ENCODE measurements at places on chromosomes 3 and 15.

DNA sequence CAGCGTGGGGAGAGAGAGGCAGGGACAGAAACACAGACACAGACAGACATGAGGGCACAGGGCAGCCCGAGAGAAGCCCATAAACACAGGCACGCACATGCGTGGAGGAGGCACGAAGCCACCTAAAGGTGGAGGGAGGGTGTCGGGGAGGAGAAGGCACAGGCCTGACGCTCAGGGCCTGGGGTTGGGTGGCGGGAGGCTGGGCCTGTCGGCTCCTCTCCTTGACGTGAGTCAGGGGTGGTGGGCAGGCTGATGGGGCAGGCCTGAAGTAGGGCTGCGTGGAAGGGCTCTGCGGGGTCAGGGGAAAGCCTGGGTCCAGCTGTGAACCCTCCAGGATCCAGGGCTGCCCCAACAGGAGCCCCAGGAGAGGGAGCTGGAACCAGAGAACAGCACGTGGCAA lies 74.2 kb downstream of the EPHB3 start:
- DNase-seq, result no peak

GRCh38 chr3:53585049-53585448 lies 90.6 kb downstream of the CACNA1D start:
- DNase-seq, result no peak

- DNase-seq, result no peak
Measured at GRCh38 chr3:169215461-169216352, 447.8 kb downstream of the MECOM start.

- DNase-seq, result no peak
Measured at GRCh38 chr3:44722103-44722401, 7.4 kb upstream of the ZNF501 start.

DNA sequence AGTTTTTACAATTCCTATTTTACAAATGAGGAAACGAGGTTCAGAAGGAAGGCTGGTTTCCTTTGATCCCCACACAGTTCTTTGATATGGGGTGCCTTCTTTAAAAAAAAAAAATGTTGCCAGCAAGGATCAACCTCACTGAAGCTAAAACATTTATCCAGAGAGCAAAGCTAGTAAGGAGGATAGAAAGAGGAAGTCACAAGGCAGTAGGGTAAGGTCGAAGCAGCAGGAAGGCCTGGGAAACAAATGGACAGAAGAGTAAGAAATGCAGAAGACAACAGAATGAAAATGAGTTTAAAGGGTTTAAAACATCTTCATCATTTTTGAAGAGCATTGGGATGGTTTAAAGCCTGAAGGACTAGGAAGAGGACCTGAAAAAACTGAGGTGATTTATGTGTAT lies 30.6 kb upstream of the CP start:
- no peak for DNase-seq

- no peak for DNase-seq
Measured at GRCh38 chr15:101497484-101498034, 8.1 kb upstream of the PCSK6 start.

GRCh38 chr3:58495101-58495500 lies 3.2 kb downstream of the KCTD6 start:
- no peak for DNase-seq

DNA sequence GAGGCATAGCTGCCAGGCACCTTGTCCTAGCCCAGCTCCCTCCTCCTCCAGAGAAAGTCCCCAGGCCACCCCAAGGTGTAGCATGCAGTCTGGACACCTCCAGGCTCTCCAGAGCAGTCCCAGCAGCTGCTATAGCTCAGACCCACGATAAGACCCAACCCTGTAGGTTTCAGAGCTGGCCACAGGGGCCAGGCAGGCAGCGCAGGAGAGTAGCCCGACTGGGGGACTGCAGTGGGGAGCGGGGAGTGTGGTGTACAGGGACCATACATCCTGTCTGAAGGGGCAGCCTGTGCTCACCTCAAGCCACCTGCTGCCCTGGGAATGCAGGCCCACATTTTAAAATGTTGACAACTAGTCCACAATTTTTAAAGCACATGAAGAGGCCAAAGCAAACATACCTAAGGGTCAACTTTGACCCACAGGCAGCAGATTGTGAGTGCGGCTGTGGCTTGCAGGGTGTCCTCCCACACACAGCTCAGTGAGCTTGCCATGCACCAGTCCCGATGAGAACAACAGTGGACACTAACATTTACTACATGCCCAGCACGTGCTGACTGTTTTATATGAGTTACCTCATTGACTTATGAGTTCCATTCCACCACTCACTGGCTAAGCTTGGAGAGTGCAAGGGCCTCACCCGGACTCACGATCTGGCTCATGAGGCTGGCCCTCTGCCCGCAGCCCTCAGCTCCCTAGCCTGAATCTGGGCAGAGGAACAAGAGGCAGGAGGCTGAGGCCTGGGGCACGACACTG lies 81.4 kb downstream of the DNAJB8 start:
- no peak for DNase-seq

DNA sequence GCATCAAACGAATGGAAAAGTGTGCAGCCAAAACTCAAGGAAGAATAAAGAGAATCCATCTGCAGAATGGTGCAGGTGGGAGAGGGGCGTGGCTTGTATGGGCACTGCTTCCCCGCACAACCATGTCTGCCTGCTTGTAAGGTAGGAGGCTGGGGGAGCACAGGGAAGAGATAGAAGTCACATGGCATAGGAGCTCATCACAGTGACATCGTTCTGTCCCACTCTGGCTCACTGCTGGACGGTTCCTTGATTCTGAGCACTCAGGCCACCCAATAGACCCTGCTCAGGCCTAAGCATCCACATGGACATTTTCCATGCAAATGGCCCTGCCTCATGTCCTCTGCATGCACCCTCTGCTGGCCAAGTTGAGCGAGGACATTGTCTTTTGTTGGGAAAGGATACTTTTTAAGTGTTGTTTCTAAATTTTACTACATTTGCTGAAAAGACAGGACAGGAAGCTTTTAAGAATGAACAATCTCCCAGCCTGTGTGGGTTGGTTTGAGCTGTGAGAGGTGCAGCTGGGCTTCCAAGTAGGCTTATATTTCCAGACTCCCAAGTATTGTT lies 3.1 kb downstream of the MYLK start:
- no peak for DNase-seq

DNA sequence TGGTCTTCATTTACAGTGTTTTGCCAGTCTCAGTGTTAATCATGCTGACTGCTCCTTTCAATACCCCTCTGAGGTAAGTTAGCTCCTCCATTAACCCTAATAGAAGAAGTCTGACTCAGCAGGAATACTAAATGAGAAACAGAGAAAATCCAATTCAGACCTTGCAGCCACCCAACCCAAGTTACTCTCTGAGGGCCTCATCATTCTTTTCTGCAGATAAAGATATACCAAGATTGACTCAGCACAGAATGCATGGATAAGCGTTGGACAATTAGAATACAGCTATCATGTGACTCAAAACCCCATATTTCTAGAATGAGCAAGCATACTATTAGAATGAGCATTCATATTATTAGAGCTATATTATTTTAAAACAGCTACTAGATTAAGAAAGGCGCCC lies 389.1 kb upstream of the SGO1 start:
- no peak for DNase-seq

DNA sequence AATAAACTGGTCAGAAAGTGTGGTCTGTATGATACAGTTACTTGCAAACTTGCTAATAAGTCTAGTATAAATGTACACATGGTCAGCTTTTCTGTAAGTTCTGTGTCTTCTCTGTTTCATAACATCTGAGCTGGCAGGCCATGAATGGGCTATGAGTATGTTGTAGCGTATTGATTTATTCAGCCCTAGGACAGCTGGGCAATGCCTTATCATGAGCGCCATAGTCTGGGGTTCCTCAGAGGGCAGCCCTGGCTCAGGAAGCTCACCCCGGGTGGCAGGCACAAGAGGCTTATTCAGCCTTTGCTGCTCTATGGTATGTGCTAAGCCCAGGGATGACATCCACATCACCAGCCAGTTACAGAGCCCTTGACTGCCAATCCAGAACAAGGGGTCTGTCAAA lies 50.7 kb upstream of the CCR2 start:
- no peak for DNase-seq

GRCh38 chr3:13541691-13542090 lies 7.2 kb upstream of the FBLN2 start:
- no peak for DNase-seq

DNA sequence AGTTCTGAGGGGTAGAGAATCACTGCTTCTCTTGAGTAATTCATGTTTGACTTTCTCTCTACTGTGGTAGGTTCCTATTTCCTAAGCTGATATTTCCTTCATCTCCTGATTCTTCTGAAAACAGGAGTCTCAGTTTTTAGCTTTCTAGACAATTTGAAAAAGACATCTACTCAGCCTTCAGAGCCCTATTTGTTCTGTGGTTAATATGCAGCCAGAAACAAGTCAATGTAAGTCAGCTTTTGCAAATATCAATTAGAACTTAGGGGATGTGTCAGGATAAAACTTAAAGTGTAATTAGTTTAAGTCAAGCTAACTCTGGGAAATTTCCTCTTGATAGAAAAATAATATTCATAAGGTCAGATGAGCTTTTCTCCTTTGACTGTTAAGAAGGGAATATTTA lies 21.7 kb upstream of the HACD2 start:
- DNase-seq, result no peak

DNA sequence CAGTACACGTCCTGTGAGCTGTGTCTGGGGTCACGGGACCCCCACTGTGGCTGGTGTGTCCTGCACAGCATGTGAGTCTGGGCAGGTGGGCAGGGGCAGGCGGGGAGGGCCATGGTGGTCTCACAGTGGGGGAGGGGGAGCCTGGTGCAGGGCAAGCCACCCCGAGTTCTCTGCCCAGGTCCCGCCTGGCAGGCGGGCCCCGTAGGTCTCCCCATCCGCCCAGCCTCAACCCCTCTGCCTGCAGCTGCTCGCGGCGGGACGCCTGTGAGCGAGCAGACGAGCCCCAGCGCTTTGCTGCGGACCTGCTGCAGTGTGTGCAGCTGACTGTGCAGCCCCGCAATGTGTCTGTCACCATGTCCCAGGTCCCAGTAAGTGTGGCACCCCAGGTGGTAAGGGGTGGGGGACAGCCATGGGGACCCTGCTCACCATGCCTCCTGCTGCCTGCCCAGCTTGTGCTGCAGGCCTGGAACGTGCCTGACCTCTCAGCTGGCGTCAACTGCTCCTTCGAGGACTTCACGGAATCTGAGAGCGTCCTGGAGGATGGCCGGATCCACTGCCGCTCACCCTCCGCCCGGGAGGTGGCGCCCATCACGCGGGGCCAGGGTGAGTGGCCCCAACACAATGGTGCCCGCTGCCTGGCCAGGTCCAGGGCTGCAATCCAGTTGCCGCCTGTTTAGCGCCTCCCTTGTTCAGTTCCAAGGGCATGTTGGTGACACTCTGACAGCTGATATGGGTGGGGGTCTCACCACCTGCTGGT lies 21.9 kb downstream of the PLXNA1 start:
- no peak for DNase-seq

- no peak for DNase-seq
Measured at GRCh38 chr3:177361081-177361938, 164.0 kb upstream of the TBL1XR1 start.

DNA sequence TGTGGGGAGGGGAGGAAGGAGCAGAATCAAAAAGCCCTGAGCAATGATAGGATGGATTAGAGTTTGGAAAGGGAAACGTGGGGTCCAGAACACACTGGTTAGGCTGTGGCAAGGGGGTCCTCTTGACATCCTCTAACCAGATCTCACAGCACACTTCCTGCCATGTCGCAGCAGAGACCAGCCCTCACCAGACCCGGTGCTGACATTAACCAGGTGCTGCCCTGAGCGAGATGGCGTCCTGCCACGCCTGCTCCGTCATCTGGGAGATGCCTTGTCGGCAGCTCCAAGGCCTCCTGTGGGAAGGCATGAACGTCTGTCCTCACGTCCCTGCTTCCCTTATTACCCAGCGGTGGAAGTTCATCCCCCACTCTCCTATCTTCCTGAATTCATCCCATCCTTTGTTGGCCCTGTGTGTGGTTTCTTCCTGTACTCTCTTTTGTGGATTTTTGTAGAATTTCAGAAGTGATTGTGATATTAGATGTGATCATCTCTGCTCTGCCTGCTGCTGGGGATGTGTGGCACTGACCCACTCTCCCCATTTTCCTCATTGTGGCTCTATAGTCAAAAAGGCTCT lies 29.4 kb upstream of the MYZAP start:
- DNase-seq, result no peak

GRCh38 chr15:39426552-39427532 lies 154.0 kb upstream of the THBS1 start:
- peak; percentile 7 for DNase-seq

GRCh38 chr3:36124118-36124796 lies 256.0 kb upstream of the STAC start:
- DNase-seq, result no peak

DNA sequence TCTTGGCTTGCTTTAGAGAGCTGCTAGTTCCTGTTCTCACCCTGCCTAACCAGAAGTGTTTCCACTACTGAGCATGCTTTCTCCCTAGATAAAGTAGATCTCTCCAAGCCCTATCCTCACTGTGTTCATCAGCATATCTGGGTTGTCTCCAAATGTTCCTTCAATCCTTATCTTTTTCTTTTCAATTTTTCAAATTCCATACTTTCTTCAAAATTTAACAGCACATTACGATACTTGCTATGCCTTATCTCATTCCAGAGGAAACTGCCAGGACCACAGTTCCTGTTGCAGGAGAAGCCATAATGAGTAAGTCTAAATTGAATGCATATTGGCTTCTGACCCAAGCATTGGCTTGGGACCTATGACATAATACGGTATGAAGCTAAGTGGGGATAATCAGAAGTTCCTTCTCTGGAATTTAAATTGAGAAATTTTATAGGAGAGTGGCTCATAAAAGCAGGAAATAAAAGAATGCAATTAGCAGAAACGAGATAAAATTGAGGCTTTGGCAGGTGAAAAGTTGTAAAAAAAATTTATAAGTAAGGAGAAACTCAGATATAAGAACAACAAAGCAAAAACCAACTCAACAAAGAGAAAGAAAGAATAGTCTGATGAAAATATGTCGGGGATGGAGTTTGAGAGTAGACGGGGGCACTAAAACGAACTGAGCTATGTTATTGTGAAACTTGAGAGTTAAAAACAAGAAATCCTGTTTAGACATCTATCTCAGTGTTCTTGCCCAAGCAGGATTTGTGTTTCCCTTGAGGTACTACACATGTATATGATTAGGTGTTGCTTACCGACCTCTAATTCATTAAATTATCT lies 631.7 kb upstream of the CCDC54 start:
- no peak for DNase-seq

DNA sequence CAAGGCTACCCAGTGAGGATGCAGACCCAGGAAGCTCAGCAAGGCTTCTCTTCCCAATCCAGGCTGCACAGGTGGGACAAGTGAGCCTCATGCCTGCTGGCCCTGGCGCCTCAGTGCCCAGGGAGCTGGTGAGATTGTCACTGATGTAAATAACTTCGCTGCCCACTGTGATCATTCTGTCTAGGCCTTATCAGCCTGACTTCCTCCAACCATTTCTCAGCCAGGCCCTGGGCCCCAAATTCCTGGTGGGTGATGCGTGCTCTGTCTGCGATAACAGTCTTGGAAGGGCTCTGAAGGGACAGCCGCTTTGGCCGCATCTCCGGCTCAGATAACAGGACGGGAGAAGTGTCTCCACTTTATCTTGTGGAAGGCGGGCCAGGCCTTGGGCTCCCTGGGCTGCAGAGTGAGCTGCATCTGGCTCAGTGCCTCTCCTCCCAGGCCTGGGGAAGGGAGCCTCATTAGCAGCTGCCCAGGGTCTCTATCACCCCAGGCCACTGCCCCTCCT lies 2.2 kb upstream of the FBLN2 start:
- no peak for DNase-seq

- DNase-seq, result no peak
Measured at GRCh38 chr3:128232376-128233178, 79.3 kb downstream of the EEFSEC start.

GRCh38 chr3:57298041-57298440 lies 5.6 kb upstream of the ASB14 start:
- no peak for DNase-seq

GRCh38 chr3:131036200-131036816 lies 9.6 kb downstream of the NEK11 start:
- DNase-seq, result no peak

- DNase-seq, result peak; percentile 6
Measured at GRCh38 chr15:64009798-64010261, 36.5 kb downstream of the DAPK2 start.
